ENCODE measurements at places on chromosomes 1 and 21.
A peak's percentile ranks its signal among the peaks of the same experiment; 100 is the strongest.

DNA sequence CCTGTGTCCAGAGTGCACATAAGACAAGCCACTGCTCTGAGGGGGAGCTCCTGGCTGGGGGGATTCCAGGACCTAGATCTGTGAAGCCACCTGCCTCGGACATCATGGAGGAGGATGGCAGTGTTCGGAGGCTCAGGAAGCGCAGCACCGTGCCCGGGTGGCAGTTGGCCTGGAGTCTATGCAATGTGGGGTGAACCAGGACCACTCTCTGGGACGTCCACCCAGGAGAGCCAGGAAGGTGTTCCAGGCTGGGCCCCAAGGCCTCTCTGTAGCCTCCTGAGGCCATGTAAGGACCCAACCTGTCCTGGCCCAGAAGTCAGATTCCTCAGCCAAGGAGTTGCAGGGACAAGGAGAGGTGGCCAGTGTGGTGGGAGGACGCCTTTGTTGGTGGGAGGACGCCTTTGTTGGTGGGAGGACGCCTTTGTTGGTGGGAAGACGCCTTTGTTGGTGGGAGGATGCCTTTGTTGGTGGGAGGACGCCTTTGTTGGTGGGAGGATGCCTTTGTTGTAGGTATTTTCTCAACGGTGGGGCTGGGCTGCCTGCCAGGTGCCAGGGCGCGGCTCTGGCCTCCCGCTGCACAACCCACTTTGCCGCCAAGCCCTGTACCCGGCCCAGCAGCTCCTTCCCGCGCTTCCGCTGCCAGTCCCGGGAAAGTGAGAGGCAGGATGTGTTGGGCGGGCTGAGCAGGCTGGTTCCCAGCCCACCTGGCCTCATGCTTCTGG lies 30.6 kb upstream of the BMP8B start:
- no peak for DNase-seq

DNA sequence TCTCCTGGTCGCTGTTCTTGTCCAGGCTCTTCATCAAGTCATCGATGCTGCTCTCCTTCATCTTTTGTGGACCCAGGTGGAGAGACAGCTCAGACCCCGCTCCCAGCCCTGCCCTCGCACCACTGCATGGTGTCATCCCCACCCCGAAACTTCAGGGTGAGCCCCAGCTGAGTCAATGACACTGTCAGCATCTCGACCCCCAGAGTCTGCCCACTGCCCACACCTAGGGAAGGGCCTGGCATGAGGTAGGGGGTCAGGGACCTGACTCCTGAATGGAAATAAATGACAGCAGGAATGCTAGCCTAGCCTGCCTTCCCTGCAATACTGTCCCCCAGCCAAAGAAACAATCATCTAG lies 1.6 kb upstream of the S100A6 start:
- no peak for DNase-seq

DNA sequence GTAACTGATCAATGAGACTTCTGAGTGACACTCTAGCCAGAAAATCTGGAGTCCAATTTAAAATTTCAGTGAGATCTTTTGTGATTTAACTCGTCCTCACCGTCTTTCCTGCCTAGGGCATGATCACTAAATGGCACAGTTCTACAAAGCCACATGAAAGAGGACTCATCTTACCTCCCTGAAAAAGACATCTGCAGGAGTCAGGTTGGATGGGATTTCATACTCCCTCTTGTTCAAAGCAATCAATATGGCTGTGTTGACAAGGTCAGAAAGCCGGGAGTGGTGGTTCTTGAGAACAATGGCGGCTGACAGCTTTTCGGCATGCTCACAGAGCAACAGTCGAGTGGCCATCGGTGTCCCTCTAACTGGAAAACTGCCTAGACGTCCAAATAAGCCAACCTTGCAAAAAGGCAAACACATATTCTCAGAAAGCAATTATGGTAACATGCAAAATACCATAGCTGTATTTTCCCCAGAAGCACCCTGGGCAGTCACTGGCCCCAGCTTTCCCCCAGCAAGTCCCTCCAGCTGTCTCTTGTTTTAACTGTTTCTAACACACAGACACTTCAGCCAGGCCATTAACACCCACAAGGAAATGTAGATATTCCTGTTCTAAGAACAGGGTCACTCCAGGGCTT lies 36.6 kb upstream of the ACTA1 start:
- DNase-seq, result no peak

- no peak for DNase-seq
Measured at GRCh38 chr1:11052839-11053757, 6.1 kb upstream of the MASP2 start.

DNA sequence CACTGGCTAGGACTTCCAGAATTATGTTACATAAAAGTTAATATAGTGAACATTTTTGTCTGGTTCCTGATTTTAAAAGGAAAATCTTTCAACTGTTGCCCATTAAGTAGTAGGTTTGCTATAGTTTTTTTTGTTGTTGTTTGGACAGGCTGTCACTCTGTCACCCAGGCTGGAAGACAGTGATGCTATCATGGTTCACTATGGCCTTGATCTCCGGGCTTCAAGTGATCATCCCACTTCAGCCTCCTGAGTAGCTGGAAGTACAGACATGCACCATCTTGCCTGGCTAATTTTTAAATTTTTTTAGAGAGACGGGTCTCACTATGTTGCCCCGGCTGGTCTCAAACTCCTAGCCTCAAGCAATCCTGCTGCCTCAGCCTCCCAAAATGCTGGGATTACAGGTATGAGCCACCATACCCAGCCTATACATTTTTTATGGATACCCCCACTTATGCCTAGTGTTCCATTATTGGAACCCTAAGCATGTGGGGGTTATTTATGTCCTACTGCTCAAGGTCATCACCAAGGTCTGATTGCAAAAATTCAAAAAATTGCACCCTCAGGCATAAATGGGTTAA lies 6.5 kb downstream of the CTXND2 start:
- DNase-seq, result no peak

GRCh38 chr1:104084380-104084779 lies 334.7 kb downstream of the AMY1C start:
- DNase-seq, result no peak

GRCh38 chr1:6180707-6181311 lies 688 bp upstream of the CHD5 start:
- DNase-seq, result no peak

- peak; percentile 40 for DNase-seq
Measured at GRCh38 chr1:983798-984475, 2.0 kb upstream of the PERM1 start.

- no peak for DNase-seq
Measured at GRCh38 chr1:8378178-8378577, 60.3 kb downstream of the SLC45A1 start.

DNA sequence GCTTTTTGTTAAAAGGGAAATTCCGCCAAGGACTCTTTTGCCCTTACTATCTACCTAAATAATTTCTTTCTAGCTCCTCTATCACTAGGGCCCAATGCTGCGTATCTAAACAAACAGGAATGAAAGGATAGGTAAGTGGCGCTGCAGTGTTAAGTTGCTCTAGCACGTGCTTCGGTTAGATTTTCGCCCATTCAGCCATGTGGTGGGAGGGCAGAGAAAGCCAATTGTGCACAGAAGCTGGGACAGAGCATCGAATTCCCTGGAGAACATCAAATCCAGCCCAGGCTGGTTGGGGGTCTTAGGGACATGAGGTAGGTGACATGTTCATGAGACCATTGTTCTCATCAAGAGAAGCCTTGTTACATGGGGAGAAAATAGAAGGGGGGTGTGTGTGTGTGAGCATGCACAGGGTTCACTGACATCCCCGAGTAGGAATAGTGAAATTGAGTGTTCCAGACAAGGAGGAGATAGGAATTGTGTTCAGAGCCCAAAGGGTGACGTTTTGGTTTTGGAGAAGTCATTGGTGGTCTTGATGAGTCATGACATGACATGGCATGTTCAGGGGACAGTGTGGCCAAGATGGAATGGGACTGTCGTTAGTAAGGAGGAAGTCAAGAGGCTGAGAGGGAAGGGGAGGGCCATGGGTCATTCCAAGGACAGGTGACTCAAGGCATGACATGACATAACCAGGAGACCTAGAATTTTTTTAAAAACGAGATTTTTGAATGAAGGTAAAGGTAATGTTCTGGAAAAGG lies 107.1 kb downstream of the TLR5 start:
- no peak for DNase-seq

GRCh38 chr21:46559291-46559983 lies 45.4 kb downstream of the S100B start:
- DNase-seq, result peak; percentile 77

GRCh38 chr1:101366513-101367215 lies 129.8 kb downstream of the S1PR1 start:
- no peak for DNase-seq

- DNase-seq, result no peak
Measured at GRCh38 chr1:221715321-221716169, 26.3 kb downstream of the DUSP10 start.

GRCh38 chr21:16366207-16366606 lies 636.4 kb downstream of the USP25 start:
- no peak for DNase-seq

DNA sequence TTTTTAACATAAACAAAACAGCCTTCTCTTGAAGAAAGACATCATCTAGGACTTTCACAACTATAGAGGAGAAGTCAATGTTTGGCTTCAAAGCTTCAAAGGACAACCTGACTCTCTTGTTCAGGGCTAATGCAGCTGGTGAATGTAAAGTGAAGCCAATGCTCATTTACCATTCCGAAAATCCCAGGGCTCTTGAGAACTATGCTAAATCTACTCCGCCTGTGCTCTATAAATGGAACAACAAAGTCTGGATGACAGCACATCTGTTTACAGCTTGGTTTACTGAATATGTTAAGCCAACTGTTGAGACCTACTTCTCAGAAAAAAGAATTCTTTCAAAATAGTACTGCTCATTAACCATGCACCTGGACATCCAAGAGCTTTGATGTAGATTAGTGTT lies 259.8 kb upstream of the NR5A2 start:
- DNase-seq, result no peak

DNA sequence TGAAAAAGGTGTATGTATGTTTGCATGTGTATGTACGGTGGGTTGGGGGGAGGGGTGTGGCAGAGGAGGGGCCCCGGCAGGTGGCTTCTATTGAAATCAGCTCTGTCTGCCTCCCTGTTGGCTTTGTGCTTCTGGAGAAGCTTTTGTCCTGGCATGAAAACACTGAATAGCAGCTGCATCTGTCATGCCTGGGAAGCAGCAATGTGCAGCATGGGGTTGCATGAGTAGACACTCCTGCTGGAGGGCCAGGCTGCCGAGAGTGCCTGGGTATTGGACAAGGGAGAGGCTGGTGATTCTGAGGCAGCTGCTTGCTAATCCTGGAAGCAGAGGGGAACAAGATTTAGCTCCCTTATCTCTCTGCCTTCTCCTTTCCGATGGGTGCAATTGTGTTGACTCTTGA lies 20.5 kb downstream of the MAPKAPK2 start:
- DNase-seq, result no peak

- no peak for DNase-seq
Measured at GRCh38 chr1:57839067-57839466, 415.2 kb upstream of the DAB1 start.

DNA sequence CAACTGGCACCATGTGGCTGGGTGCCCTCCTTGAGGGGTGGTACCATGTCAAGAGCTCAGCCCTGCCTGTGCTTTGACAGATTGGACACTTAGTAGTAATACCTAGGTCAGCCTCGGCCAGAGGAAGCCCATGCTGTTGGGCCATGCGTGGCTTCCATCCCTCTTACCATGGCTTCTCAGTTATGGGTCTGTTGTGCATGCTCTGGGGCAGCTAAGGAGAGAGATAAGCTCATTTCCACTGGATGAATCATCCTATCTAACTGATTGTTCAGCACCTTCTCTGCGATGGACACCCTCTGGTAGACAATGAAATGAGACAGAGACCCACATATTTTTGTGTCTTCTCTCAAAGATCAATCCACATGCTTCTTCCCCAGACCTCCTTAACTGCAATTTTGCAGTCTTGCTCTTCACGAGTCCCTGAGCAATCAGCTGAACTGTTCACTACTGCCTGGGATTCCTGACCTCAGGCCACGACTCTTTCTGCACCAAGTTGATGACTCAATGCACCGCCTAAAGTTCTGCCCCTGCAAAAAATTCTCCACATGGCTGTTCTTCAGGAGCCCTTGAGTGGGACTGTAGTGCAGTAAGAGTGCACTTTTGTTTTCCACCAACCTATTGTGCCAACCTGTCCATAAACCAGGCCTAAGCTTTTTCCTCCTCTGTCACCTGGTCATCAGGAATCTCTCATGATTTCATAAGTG lies 6.9 kb upstream of the TRIM62 start:
- no peak for DNase-seq

GRCh38 chr1:94898491-94899385 lies 28.2 kb downstream of the CNN3 start:
- no peak for DNase-seq

DNA sequence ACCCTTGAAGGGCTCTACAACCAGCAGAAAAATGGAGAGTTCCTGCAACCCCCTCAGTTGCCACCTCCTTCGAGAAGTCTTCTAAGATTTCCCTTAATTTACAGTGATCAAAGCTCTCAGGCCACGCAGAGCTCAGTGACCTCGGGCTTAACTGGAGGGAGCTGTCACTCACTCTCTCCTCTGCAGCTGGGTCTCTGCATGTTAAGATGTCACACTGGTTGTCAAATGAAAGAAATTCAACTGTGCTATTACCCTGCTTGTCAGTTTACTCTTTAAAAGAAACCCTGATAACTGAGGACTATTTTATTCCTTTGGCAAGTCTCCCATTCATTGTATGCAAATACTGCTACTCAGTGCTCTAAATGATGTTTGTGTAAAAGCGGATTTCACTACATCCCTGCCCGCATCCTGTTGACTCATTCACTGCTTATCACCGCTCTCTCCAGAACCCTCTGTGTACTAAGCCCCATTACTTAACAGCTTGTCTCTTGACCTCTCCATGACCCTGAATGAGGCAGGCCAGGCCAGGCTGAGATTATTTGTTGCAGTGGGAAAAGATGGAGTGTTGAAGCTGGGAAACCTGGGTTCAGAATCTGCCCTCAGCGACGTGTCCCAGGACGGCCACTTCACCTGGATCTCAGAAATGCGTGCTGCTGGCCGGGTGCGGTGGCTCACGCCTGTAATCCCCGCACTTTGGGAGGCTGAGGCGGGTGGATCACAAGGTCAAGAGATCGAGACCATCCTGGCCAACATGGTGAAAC lies 13.7 kb downstream of the DHRS3 start:
- peak; percentile 72 for DNase-seq

- no peak for DNase-seq
Measured at GRCh38 chr1:199665371-199665770, 362.1 kb upstream of the NR5A2 start.

DNA sequence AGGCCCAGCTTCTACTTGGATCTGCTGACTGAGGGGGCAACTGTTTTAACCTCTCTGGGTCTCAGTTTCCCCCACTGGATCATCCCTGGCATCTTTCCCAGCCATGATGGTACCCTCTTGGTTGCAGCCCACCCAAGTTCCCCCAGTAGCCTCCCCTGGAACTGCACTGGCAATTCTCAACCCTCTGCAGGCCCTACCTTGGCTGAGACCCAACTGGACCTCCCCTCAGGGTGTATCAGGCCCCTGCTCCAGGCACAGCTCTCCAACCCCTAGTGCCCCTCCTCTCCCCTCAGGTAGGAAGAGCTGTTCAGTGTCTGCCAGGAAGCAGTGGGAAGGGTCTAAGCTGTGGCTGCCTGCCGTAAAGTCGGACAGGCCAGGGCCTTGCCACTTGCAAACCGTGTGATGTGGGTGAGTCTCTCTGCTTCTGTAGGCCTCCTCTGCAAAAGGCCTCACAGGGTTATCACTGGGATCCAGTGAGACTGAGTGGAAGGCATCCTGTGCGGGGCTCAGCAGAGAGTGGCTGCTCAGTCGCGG lies 32.1 kb downstream of the RHBG start:
- no peak for DNase-seq

- no peak for DNase-seq
Measured at GRCh38 chr1:117188816-117189437, 21.8 kb downstream of the VTCN1 start.

Measured in central memory CD4-positive, alpha-beta T cell (primary cell).